ENCODE measurements at places on chromosomes 7 and 10.

DNA sequence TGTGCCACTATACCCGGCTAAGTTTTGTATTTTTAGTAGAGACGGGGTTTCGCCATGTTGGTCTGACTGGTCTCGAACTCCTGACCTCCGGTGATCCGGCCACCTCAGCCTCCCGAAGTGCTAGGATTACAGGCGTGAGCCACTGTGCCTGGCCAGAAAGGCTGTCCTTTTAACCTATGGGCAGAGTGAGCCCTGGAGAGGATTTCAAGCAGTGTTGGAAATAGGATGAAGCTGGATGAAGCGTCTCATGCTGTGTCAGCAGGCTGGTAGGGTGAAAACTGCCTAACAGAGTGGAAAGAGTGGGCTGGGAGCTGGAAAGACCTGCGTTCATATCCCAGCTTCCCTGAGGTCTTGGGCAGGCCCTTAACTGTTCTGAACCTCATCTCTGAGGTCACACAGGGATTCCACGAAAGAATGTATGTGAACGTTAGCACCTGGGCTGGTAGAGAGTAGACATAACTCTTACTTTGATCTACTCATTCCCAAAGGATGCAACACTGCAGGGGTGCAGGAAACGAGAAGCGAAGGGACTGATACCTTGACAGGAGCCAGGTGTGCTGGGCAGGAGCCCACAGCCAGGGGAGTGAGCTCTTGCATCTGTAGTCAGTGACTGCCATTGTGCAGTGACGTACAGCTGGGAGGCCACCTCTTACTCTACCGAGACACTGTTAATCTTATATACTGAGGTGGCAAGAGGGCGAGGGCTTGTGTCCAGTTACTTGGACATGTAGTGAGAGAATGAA is 34.1 kb downstream of the WBP1L start:
- DNase-seq = no peak

DNA sequence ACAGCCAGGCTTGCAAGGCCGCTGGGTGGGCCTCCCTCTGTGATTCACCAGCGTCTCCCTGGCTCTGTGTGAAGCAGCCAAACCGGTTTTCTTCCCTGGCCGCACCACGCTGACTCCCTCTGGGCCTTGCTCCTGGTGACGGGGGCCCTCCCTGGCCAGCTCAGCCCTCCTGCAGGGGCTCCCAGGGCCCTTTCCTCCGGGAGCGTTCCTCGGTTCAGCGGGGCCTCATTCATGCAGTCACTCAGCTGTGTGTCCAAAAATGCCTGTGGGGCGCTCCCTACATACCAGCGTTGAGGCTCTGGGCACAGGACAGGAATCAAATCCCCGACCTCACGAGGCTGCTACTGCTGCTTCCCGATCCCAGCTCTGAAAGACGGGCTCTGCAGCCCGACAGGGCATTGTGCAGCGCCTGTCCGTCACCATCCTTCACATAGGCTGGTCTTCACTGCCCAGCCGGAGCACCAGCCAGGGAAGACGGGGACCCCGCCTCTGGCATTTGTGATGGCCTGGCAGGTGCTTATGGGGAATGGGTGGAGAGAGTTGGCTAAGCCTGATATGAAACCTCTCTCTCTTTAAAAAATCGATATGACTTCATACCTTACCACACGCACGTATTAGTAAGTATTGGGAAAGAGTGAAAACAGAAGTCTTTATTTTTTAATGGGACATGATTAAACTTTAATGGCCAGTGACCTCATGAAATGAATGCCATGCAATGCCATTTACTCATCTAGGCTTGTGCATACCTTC is 110.0 kb upstream of the SHH start:
- no peak for DNase-seq

DNA sequence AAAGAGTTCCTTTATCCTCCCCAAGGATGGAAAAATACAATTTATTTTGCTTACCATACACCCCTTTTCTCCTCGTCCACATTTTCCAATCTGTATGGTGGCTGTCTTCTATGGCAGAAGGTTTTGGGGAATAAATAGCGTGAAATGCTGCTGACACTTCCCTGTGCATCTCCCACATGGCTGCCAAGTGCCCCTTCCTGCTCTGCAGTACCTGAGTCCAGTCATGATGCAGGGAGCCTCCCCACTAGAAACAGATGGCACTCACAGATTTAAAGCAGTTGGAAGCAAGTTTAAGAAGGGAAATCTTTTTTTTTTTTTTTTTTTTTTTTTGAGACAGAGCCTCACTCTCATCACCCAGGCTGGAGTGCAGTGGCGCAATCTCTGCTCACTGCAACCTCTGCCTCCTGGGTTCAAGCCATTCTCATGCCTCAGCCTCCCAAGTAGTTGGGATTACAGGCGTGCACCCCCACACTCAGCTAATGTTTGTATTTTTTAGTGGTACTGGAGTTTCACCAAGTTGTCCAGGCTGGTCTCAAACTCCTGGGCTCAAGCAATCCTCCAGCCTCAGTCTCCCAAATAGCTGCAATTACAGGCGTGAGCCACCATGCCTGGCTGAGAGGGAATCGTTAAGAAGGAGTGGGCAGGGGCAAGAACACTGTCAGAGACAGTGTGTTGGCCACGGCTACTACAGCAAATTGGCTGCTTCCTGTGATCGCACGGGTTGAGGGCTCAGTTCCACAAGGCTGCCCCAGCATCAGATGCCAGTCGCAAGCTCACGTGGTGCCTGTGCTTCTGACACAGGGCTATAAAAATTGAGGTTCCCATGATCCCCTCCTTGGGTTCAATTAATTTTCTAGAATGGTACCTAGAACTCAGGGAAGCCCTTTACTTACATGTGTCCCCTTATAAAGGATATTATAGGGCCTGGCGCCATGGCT is 5.3 kb upstream of the PILRA start:
- no peak for DNase-seq

DNA sequence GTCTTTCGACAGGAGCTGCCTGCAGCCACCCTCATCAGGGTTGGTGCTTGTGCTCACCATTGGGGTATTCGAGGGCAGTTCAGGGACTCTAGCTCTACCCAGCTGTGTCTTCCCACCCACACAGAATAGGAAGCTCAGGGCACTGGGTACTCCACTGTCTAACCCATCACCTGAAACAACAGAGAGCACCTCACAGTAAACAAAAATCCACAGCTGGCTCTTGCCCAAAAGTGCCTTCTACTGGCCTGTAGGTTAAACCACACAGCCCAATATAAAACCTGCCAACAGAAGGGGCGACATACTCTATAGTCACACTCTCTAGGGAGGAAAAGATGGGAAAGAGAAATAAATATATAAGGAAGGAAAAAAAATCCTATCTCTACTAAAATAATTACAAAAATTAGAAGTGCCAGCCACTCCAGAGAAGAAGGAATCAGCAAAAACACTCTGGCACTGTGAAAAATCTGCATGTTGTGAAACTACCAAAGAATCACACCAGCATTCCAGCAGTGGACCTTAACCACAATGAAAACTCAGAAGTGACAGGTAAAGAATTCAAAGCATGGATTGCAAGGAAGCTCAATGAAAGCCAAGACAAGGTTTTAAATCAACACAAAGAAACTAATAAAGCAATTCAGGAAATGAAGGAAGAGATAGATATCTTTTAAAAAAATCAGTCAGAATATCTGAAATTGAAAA is 110.0 kb downstream of the HGF start:
- DNase-seq = no peak

GRCh38 chr7:84490661-84491060 is 296.1 kb upstream of the SEMA3A start:
- no peak for DNase-seq

Measured in stimulated activated CD4-positive, alpha-beta T cell treated with anti-CD3 and anti-CD28 coated beads, Interleukin-1b, Interleukin-23, amount 100 ng/mL, for 1 hour (primary cell).